CD4-positive, alpha-beta T cell treated with Interleukin-4 for 4 hours (primary cell): ENCODE measurements at places on chromosomes 2 and 18.

GRCh38 chr2:3654531-3655225 is 3.3 kb upstream of the ALLC start:
- DNase-seq: no peak

- DNase-seq: no peak
Measured at GRCh38 chr2:74006459-74006858, 21.7 kb downstream of the TET3 start.

DNA sequence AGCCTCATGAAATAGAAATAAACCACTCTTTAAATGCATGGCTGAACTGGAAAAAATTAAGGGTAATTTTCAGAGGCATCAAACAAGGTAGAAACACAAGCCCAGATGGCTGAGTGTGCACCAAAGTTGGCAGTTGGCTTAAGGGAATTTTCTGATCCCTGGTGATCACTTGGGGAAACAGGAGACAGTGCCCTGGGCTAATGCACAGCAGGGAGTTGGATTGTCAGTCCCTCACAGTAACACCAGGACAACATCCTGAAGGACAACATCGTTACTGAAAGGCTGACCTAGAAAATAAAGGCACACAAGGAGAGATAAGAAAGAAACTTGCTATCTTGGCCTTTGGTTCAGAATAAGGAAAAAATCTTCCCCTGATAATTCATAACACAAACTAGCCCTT is 417.0 kb downstream of the SLC4A3 start:
- no peak for DNase-seq

DNA sequence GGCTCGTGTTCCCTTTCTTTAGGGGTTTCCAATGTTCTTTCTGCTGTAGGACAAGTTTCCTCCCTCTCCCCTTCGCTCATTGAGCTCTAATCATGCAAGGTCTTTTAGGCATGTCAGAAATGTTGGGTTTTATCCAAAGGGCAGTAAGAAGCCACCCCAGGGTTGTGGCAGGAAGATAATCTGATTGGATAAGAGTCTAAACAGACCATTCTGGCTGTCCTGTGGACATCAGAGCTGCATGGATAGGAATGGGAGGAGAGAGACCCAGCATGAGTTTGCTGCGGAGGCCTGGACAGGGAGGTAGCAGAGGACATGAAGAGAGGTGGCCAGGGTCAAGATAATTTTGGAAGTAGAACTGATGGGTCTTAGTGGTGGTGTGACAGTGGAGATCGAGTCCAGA is 88.2 kb downstream of the ACKR3 start:
- no peak for DNase-seq

GRCh38 chr18:32251466-32251865 is 61.6 kb downstream of the MEP1B start:
- no peak for DNase-seq

- DNase-seq: peak; percentile 63
Measured at GRCh38 chr2:30706534-30707303, 100.5 kb downstream of the CAPN13 start.
